ENCODE measurements at places on chromosomes 7 and 10.

DNA sequence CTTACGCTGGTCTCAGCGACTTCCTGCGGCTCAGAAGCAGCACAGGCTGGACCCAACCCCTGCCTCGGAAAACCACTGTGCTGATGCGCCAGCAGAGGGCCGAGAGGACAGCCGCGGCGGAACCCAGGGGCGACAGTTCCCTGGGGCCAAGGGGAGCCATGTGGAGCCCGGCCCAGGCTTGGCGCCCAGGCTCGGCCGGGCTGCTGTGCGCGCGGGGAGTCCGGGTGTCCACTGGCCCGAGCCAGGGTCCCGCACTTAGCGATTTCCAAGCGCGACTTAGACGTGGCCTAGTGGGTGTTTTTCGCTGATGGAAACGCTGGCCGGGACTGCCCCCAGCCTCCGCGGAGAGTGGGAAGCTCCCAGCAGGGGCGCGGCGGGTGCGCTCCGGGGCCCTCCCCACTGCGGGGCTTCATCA, 18.6 kb upstream of the ZNF32 start:
- DNase-seq: no peak

DNA sequence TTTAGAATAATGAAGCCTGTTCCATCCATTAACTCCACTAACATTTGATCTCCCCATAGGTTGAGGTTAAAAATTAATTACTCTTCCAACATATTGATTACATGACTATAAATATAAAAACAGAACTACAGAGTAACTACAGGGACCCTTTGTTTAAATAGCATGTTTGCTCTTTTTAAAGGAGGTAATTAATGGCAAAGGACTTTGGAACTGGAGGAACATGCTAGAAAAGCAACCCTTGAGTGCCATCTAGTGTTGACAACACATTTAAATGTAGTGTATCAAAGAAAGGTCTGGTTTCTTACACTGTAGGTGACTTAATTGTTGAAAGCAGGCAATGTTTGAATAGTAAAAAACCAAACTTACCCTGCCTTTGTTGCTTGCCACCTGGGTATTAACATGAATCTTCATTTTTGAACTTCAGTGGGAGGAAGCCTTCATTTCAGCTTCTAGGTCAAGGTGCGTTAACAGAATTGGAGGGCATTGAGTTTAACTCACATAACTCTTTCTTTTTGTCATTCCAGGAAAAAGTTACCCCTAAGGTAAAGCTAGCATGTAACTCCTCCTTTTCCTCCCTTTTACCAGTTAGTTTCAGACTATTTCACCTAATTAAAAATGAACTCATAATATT, 52.6 kb upstream of the CAPZA2 start:
- DNase-seq: no peak

GRCh38 chr10:86734207-86734988, 22.0 kb upstream of the BMPR1A start:
- no peak for DNase-seq

GRCh38 chr7:95340491-95340890, 16.2 kb upstream of the PON1 start:
- DNase-seq: no peak

- no peak for DNase-seq
Measured at GRCh38 chr7:93036807-93037206, 81.0 kb downstream of the SAMD9 start.

- DNase-seq: no peak
Measured at GRCh38 chr10:76903387-76903945, 734.1 kb downstream of the KCNMA1 start.

DNA sequence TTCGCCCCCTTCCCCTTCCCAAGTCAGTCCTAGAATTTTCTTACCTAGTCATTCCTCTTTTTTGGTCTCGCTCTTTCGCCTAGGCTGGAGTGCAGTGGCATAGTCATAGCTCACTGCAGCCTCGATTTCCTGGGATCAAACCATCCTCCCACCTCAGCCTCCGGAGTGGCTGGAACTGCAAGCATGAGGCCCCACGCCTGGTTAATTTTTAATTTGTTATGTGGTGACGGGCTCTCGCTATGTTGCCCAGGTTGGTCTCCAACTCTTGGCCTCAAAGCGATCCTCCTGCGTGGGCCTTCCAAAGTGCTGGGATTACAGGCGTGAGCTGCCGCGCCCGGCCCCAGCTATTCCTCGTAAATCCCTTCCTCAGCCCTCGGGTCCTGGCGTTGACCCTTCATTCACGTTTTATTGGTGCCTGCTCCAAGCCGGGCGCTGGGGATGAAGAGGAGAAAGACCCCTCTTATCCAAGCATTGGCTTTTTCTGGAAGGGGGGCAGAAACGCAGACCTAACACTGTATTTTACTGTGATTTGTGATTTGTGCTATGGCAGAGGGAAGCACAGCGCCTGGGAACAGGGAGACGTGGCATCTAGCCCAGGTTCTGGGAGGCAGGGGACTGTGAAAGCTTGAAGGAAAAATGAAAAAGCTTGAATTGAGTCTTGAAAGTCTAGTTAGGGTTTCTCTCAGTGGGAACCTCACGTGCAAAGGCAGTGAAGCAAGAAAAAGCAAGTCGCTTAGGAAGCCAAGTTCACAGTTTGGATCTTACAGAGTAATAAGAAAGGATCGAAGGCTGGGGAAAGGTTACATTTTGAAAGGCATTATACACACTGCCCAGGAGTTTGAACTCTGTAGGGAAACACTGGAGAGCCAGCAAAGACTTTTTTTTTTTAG, 516 bp downstream of the ZNHIT1 start:
- no peak for DNase-seq

- no peak for DNase-seq
Measured at GRCh38 chr7:129803546-129804081, 149.1 kb downstream of the UBE2H start.

DNA sequence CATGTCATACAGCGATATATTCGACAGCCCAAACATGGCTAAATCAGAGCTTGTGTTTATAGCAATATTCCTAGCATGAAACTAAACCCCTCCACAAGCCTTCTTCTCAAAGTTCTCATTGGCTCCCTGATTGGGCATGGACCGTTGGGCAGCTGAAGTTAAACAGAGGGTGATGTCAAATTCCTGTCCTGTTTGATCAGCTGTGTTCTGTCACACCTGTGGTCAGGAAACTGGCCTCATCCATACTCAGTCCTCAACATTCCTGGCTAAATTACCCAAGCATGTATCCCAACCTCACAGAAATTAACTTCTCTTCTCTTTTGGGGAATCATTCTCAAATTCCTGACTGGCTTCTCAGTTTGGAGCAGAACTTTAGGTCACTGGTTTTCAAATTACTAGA, 107.9 kb downstream of the ODAD2 start:
- DNase-seq: no peak

Measured in stimulated activated CD8-positive, alpha-beta memory T cell treated with anti-CD3 and anti-CD28 coated beads, Interleukin-15, amount 100 ng/mL, for 4 hours (primary cell).